Aortic smooth muscle cell (primary cell): ENCODE measurements at places on chromosomes 2 and 18. TPM values are rescaled to one million over a fixed set of nuclear protein-coding genes. Genes with fewer than 3 reads are reported as not detected.

ERBB4 gene
- total RNA-seq = 7.7 and 17.0 TPM in 2 replicates

ALPG gene
- total RNA-seq = not detected in 2 replicates

SERPINB5 gene
- total RNA-seq = not detected in 2 replicates

RAX gene
- not detected in 2 replicates for total RNA-seq

ALK gene
- 0.13 TPM in 1 of 2 replicates, not detected in the other for total RNA-seq

CPO gene
- total RNA-seq = 0.12 and 0.13 TPM in 2 replicates

EMILIN1 gene
- total RNA-seq = 260 and 292 TPM in 2 replicates
